ENCODE measurements at places on chromosomes 1 and 21. TPM values are rescaled to one million over a fixed set of nuclear protein-coding genes. Genes with fewer than 3 reads are reported as not detected.

DNA sequence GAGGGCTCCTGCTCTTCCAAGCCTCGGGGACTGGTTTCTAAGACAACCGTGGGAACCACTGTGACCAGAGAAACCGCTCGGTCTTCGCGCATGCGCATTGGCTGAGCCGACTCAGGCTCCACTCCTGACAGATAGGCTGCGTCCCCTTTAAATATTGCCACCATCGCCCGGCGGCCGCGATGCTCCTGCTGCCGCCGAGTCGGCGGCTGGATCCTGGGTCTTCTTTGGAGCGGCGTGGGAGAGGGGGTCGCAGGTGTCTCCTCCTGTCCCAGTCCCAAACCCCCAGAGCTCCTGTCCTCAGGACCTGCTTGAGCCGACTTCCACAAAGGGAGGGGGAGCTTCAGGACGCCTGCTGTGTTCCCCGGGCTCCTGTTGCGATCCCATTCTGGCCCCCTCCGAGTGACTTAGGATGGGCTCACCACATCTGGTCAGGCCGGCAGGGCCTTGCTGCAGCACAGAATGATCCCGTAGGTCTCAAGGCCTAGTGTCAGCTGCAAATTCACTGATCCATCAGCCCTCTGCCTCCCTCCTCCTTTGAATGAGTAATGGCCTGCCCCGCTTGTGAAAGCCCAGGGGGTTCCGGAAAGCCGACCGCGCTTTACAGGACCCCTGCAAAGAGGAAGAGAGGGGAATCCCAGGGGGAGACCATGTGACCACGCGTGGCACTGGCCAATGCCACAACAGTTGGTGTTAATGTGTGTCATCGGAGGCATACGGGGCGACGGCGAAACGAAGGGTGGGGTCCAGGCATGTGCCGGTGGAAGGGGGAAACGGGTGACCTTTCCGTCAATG is 683.2 kb upstream of the TPTE start:
- H3K36me3 ChIP-seq, result no peaks in the 10 kb centered on the region
- no peaks in the 10 kb centered on the region for H3K4me1 ChIP-seq
- H3K27ac ChIP-seq, result no peak overlapping the region
- no peak overlapping the region for H3K4me3 ChIP-seq
- no peak for DNase-seq

HEYL gene
- total RNA-seq, result not detected

GRCh38 chr1:40039245-40039756 is 1.2 kb upstream of the CAP1 start:
- no peaks in the 10 kb centered on the region for H3K27me3 ChIP-seq
- peak overlapping the region; percentile 99 for H3K27ac ChIP-seq
- peak overlapping the region; percentile 93 for H3K4me3 ChIP-seq
- no peak for DNase-seq

FALEC gene
- not detected for total RNA-seq

GRCh38 chr1:215376544-215377264 is 190.4 kb upstream of the KCTD3 start:
- H3K4me1 ChIP-seq, result peaks cover 8% of the 10 kb centered on the region
- no peaks in the 10 kb centered on the region for H3K36me3 ChIP-seq
- H3K4me3 ChIP-seq, result no peak overlapping the region
- H3K27ac ChIP-seq, result no peak overlapping the region
- H3K27me3 ChIP-seq, result no peaks in the 10 kb centered on the region

DNA sequence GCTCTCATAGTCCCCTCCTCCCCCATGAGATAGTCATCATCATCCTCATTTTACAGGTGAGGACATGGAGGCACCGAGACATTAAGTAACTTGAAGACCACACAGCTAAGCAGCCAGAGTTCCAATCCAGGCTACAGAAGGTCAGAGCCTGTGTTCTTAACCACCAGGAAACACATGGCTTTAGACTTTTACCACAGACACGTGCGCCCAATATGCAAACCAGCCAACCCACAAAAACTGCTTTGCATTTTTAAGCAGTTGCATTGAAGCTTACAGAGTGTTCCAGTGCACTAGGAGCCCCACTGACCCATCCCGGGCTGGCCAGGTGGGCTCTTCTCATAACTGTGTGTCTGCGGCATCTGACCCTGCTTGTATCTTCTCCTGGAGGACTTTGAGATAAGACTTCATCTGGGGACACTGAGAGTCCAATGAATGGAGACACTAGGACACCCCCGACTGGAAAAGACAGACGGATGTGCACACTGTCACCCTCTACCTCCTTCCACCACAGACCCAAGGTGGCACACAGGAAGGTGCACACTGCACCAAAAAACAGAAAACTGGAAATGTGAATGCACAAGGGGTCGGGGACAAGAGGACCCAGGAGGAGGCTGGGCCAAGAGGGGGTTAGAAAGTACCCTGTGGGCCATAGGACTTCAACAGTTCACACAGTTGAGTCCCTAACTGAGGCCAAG is 56.4 kb downstream of the ETS2 start:
- no peak overlapping the region for H3K4me3 ChIP-seq
- H3K36me3 ChIP-seq, result peaks cover 5% of the 10 kb centered on the region
- no peak overlapping the region for H3K27ac ChIP-seq
- H3K4me1 ChIP-seq, result peaks cover 8% of the 10 kb centered on the region

- no peak overlapping the region for H3K27ac ChIP-seq
- DNase-seq, result no peak
- H3K4me3 ChIP-seq, result no peak overlapping the region
- no peaks in the 10 kb centered on the region for H3K36me3 ChIP-seq
- H3K27me3 ChIP-seq, result no peaks in the 10 kb centered on the region
- H3K4me1 ChIP-seq, result no peaks in the 10 kb centered on the region
Measured at GRCh38 chr21:40615505-40616376, 231.2 kb downstream of the DSCAM start.

GRCh38 chr1:164602480-164603093 is 43.6 kb downstream of the PBX1 start:
- DNase-seq, result peak; percentile 50
- peak overlapping the region; percentile 13 for H3K4me3 ChIP-seq
- H3K36me3 ChIP-seq, result no peaks in the 10 kb centered on the region
- H3K27ac ChIP-seq, result peak overlapping the region; percentile 50
- H3K27me3 ChIP-seq, result no peaks in the 10 kb centered on the region
- H3K4me1 ChIP-seq, result peaks cover 17% of the 10 kb centered on the region

CFAP74 gene
- total RNA-seq, result not detected

DNA sequence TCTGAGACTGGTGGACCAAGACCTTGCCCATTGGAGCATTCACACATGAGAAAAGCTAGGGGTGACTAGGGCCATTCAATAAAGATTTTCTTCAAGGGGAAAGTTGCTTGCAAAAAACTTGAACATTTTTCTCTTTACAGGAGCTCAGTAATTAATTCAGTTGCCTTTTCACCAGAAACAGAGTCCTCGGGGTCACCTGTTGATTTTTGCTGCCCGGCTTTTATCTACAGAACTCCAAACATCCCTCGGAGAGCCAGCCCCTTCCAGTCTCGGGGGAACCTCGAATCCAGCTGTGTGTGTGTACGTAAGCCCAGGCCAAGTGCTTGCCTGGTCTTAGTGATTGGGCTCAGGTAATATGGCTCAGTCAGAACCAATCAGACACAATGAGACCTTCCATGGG is 47.5 kb downstream of the PCNX2 start:
- no peak overlapping the region for H3K4me3 ChIP-seq
- H3K36me3 ChIP-seq, result peaks cover 62% of the 10 kb centered on the region
- no peaks in the 10 kb centered on the region for H3K27me3 ChIP-seq
- H3K4me1 ChIP-seq, result peaks cover 9% of the 10 kb centered on the region
- no peak for DNase-seq

- no peaks in the 10 kb centered on the region for H3K27me3 ChIP-seq
- H3K4me1 ChIP-seq, result peaks cover 6% of the 10 kb centered on the region
- H3K4me3 ChIP-seq, result no peak overlapping the region
- H3K27ac ChIP-seq, result no peak overlapping the region
- no peaks in the 10 kb centered on the region for H3K36me3 ChIP-seq
- no peak for DNase-seq
Measured at GRCh38 chr1:78440381-78440793, 50.4 kb upstream of the PTGFR start.

CNR2 gene
- not detected for total RNA-seq

- no peaks in the 10 kb centered on the region for H3K4me1 ChIP-seq
- no peaks in the 10 kb centered on the region for H3K36me3 ChIP-seq
- no peak overlapping the region for H3K27ac ChIP-seq
- no peak overlapping the region for H3K4me3 ChIP-seq
- DNase-seq, result no peak
Measured at GRCh38 chr1:3460672-3461131, 6.2 kb downstream of the ARHGEF16 start.

GRCh38 chr1:37596182-37596667 is 488 bp upstream of the GNL2 start:
- DNase-seq, result no peak
- peak overlapping the region; percentile 100 for H3K4me3 ChIP-seq
- no peaks in the 10 kb centered on the region for H3K4me1 ChIP-seq
- H3K27ac ChIP-seq, result peak overlapping the region; percentile 100
- no peaks in the 10 kb centered on the region for H3K27me3 ChIP-seq

DIO1 gene
- not detected for total RNA-seq

DNA sequence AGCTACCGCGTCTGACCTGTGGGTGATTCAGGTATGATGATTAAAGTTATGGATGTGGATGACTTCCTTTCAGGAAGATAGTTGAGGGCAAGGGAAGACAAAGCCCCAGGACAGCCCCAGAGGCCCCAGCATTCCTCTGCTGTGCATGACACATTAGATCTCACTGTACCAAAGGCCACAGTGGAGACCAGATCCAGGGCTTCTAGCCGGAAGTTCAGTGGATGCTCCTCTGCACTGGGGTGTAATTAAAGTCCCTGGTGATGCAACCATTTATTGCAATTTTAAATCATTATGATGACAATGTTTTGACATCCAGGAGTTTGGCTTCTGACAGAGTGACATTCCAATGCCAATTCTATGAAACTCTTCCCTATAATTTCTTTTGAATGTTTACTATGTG is 5.0 kb downstream of the C4BPA start:
- no peak for DNase-seq
- no peaks in the 10 kb centered on the region for H3K36me3 ChIP-seq
- no peak overlapping the region for H3K4me3 ChIP-seq
- no peaks in the 10 kb centered on the region for H3K4me1 ChIP-seq

GRCh38 chr1:18239671-18240070 is 132.1 kb downstream of the IGSF21 start:
- peaks cover 46% of the 10 kb centered on the region for H3K27me3 ChIP-seq
- H3K4me1 ChIP-seq, result no peaks in the 10 kb centered on the region
- no peak overlapping the region for H3K4me3 ChIP-seq
- no peak overlapping the region for H3K27ac ChIP-seq
- DNase-seq, result peak; percentile 33
- H3K36me3 ChIP-seq, result no peaks in the 10 kb centered on the region

- peaks cover 11% of the 10 kb centered on the region for H3K4me1 ChIP-seq
- DNase-seq, result no peak
- no peaks in the 10 kb centered on the region for H3K27me3 ChIP-seq
- no peaks in the 10 kb centered on the region for H3K36me3 ChIP-seq
Measured at GRCh38 chr1:248599396-248599795, 1.9 kb upstream of the OR2T10 start.

- no peaks in the 10 kb centered on the region for H3K36me3 ChIP-seq
- no peak overlapping the region for H3K27ac ChIP-seq
- no peak for DNase-seq
- peaks cover 12% of the 10 kb centered on the region for H3K27me3 ChIP-seq
Measured at GRCh38 chr21:42735944-42736343, 82.5 kb downstream of the PDE9A start.

DNA sequence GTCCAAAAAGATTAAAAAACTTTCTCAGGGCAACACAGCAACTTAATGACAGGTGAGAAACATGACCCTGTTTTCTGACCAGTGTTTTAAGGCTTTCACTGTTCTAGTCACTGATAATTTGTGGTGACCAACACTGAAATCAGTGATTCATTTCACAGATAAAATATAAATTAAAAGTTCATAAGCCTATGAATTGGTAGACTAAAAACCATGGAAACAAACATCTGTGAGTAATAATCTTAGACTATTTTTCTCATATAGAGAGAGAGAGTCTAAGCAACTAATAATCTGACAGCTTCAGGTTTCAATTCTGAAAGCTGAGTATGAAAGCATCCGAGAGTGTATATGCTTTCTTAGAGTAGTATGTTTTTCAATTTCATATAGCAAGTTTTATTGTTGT is 536.9 kb downstream of the ADGRL2 start:
- H3K27me3 ChIP-seq, result no peaks in the 10 kb centered on the region
- DNase-seq, result no peak
- no peak overlapping the region for H3K27ac ChIP-seq
- peaks cover 6% of the 10 kb centered on the region for H3K4me1 ChIP-seq
- H3K4me3 ChIP-seq, result no peak overlapping the region

RASSF5 gene
- 8.3 TPM for total RNA-seq

NDUFS2 gene
- total RNA-seq, result 139 TPM

GRCh38 chr1:40045182-40045581 is 4.7 kb downstream of the CAP1 start:
- no peaks in the 10 kb centered on the region for H3K27me3 ChIP-seq
- no peak overlapping the region for H3K4me3 ChIP-seq
- DNase-seq, result no peak
- no peak overlapping the region for H3K27ac ChIP-seq
- peaks cover 37% of the 10 kb centered on the region for H3K36me3 ChIP-seq

GRCh38 chr1:185795181-185795580 is 61.0 kb downstream of the HMCN1 start:
- H3K27me3 ChIP-seq, result no peaks in the 10 kb centered on the region
- H3K4me1 ChIP-seq, result peaks cover 2% of the 10 kb centered on the region
- peak; percentile 54 for DNase-seq

DNA sequence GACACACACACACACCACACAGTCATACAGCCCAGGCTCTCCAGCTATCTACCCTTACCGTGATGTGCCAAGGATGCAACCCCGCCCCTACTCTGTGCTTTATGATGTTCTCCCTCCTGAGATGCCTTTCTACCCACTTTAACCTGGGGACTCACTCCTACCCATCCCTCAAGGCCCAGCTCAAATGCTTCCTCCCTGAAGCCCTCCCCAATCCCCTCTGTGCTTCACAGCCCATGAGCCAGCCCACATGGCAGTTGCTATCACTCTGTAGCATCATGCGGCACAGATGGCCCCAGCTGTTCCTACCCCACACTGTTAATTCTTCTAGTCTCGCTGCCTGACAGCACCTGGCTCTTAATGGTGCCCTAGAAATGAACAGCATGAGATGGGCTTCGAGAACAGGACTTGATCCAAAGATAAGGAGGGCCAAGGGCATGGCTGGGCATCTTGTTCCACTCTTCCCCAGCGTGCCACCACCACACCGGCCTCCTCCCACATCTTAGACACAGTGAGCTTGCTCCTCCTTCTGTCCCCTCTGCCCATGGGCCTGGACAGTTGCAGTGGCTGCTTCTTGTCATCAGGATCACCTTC is 109.8 kb downstream of the GLIS1 start:
- H3K36me3 ChIP-seq, result no peaks in the 10 kb centered on the region
- no peaks in the 10 kb centered on the region for H3K4me1 ChIP-seq
- H3K27me3 ChIP-seq, result no peaks in the 10 kb centered on the region
- DNase-seq, result no peak
- H3K4me3 ChIP-seq, result no peak overlapping the region
- H3K27ac ChIP-seq, result no peak overlapping the region

SMCP gene
- not detected for total RNA-seq

- H3K27ac ChIP-seq, result no peak overlapping the region
- H3K36me3 ChIP-seq, result peaks cover 18% of the 10 kb centered on the region
- H3K4me1 ChIP-seq, result peaks cover 23% of the 10 kb centered on the region
- no peak overlapping the region for H3K4me3 ChIP-seq
Measured at GRCh38 chr1:156655151-156655903, 13.4 kb downstream of the BCAN start.
